ENCODE measurements at places on chromosomes 12 and 14. TPM values are rescaled to one million over a fixed set of nuclear protein-coding genes. Genes with fewer than 3 reads are reported as not detected.

The ADSS1 gene
- 6.7 TPM for total RNA-seq

The PYGL gene
- 172 TPM for total RNA-seq

The RNASE1 gene
- 0.45 TPM for total RNA-seq

The CYP27B1 gene
- total RNA-seq = 2.9 TPM

The SCNN1A gene
- 28.9 TPM for total RNA-seq

The RBM25 gene
- 54.6 TPM for total RNA-seq

The LRP1-AS gene
- total RNA-seq = not detected

The MGP gene
- total RNA-seq = not detected

The PZP gene
- total RNA-seq = not detected

The LIN7A gene
- 0.27 TPM for total RNA-seq

The GYS2 gene
- total RNA-seq = 0.23 TPM

The ASIC1 gene
- total RNA-seq = 4.2 TPM

The NTS gene
- total RNA-seq = 63.5 TPM

The TMEM63C gene
- total RNA-seq = 8.0 TPM

The KRT75 gene
- total RNA-seq = 0.15 TPM

The TAS2R7 gene
- not detected for total RNA-seq

The DTX1 gene
- 0.26 TPM for total RNA-seq

The GPRC5D gene
- total RNA-seq = not detected

The TMEM253 gene
- total RNA-seq = 0.94 TPM

The KRT74 gene
- not detected for total RNA-seq

The ARMH4 gene
- 0.71 TPM for total RNA-seq

The RILPL2 gene
- 1.6 TPM for total RNA-seq

The SLC25A21 gene
- 0.53 TPM for total RNA-seq

The GPR132 gene
- total RNA-seq = 0.54 TPM

The PSMC6 gene
- total RNA-seq = 90.8 TPM

The FOXN4 gene
- total RNA-seq = 0.08 TPM

The GARIN6 gene
- not detected for total RNA-seq

The ATXN7L3B gene
- 12.9 TPM for total RNA-seq

The DCAF11 gene
- 21.8 TPM for total RNA-seq

The FMNL3 gene
- 1.3 TPM for total RNA-seq

The CARMIL3 gene
- total RNA-seq = 0.86 TPM

The SLC8B1 gene
- 7.5 TPM for total RNA-seq

The CEBPE gene
- not detected for total RNA-seq

The WDHD1 gene
- 12.5 TPM for total RNA-seq

The RTRAF gene
- 321 TPM for total RNA-seq

The GCN1 gene
- total RNA-seq = 61.2 TPM

The ANKS1B gene
- total RNA-seq = 0.51 TPM

The HCAR2 gene
- total RNA-seq = 0.07 TPM

The FAM90A1 gene
- 0.11 TPM for total RNA-seq

The POTEG gene
- not detected for total RNA-seq

The PTHLH gene
- total RNA-seq = 14.2 TPM

The SLC6A12 gene
- 1.2 TPM for total RNA-seq

The AJUBA gene
- total RNA-seq = 36.7 TPM

The NPAS3 gene
- not detected for total RNA-seq

The TOMM20L gene
- total RNA-seq = not detected

The TMEM30B gene
- total RNA-seq = 0.42 TPM

The KRT5 gene
- 1.5 TPM for total RNA-seq

The PSMA3 gene
- total RNA-seq = 200 TPM
